Activated T-helper 1 cell treated with anti-CD3 and anti-CD28 coated beads, Interleukin-2, amount 50 U/mL, for 16 hours (primary cell): ENCODE measurements at places on chromosomes 16 and 17.

DNA sequence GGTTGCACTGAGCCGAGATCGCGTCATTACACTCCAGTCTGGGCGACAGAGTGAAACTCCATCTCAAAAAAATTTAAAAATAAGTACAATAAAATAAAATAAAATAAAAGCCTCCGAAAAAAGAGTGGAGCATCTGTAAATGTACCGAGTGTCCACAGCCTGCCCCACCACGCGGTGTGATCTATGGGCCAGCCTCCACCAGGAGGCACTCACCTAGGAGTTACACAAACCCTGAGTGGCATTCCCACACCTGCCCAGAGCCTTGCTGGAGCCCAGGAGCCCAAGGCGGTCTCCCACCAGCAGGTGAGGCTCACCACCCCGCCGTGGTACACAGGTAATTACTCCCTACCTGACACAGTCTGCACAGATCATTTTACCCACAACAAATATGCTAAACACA lies 183.2 kb downstream of the ZNF423 start:
- DNase-seq: no peak

DNA sequence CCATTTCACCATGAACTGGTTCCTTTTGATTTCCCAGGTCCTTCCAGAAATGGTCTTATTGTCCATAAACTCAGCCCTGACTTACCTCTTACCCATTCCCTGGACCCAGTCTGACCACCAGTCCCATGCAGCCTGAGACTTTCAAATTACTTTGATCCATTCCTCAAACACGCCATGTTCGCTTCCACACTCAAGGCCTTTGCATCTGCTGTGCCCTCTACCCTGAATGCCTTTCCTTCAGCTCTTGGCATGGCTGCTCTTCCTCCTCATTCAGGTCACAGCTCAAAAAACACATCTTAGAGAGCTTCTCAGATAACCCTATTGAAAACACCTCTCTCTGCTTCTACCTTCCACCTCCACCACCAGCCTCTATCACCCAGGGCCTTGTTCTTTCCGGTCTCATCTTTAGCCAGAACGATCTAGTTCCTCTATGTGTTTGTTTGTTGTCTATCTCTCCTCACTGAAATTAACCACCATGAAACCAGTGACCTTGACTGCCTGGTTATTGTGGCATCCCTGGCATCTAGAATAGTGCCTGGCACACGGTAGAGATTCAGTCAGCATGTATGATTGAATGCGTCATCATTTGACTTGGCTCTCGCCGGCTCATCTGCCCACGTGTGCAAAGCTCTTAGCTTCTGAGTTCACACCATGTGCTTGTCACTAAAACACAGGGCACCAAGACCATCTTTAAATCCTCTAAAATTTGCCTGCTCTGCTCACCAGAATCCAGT lies 12.8 kb downstream of the CRYM start:
- DNase-seq: no peak

DNA sequence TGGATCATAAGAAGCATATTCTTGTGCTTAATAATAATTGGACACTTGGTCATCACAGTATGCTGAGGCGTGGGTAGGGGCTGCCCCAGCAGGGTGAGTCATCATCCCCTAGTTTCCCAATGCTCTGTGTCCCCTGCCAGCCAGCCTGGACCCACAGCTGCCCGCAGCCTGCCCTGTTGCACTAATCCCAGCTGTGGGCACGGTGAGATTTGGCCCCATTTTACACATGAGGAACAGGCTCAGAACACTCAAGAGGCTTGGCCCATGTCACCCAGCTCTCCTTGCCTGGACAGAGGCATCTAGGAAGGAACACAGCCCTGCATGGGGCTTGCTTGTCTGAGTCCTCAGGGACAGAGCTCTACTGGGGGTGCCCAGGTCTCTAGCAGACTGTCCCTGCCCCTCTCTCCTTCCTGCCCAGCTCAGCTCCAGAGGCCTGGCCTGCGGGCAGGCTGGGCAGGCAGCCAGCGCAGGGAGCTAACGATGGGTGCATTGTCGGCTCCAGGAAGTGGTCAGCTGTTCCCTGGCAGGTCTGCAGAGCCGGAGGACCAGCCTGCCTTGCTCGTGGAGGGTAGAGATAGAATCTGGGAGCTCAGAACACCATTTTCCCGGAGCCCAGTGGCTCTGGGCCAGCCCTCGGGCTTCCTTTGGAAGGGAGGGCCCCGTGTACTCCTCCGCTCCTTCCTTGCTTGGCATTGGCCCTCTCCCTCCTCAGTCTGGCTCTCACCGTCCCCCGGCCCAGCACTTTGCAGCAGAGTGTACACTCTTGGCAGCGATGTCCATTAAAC lies 189.4 kb downstream of the RAB11FIP4 start:
- DNase-seq: no peak

- no peak for DNase-seq
These were observed 335 bp downstream of the TMEM11 start for GRCh38 chr17:21213638-21214014.

DNA sequence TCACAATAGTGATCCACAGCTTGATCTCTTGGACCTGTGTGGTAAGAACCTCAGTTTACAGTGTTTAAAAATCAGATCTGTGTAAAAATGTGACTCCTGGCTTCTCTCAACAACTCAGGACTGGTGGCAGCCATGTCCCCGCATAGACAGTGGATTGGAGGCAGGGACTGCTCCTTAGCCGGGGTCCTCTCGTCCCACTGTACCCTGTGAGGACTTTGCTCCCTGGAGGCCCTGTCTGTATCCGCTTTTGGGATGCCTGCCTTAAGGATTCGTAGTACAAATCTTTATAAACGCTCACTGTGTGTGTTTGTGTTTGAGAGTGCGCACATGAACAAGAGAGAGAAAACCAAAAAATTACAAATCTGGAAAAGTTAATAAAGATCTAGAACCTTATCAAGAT lies 142.5 kb downstream of the SNX29 start:
- no peak for DNase-seq

GRCh38 chr16:83220066-83220465 lies 587.7 kb upstream of the HSBP1 start:
- no peak for DNase-seq

- no peak for DNase-seq
These were observed 12.3 kb upstream of the LGALS3BP start for GRCh38 chr17:78991906-78992532.

DNA sequence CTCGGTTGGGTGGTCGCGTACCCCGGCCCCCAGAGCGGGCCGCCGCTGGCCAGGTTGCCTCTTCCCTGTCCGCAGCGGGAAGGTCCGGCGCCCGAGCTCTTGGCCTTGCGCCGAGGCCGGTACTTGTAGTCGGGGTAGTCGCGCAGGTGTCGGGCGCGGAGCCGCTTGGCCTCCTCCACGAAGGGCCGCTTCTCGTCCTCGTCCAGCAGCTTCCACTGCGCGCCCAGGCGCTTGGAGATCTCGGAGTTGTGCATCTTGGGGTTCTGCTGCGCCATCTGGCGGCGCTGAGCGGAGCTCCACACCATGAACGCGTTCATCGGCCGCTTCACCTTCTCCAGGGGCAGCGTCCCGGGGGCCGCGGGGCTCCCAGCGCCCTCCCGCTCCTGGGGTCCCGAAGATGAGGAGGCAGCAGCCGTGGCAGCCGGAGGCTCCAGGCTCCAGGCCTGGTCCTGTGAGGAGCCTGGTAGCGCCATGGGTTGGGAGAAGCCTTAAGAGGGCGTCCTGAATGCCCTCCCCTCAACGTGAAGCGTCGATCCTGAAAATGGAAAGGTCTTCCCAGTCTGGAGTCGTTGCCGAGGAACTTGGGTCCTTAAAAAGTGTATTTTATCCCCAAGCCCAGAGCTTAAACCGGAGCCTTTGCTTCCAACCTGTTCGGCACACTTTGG lies 558 bp downstream of the SOX15 start:
- no peak for DNase-seq

DNA sequence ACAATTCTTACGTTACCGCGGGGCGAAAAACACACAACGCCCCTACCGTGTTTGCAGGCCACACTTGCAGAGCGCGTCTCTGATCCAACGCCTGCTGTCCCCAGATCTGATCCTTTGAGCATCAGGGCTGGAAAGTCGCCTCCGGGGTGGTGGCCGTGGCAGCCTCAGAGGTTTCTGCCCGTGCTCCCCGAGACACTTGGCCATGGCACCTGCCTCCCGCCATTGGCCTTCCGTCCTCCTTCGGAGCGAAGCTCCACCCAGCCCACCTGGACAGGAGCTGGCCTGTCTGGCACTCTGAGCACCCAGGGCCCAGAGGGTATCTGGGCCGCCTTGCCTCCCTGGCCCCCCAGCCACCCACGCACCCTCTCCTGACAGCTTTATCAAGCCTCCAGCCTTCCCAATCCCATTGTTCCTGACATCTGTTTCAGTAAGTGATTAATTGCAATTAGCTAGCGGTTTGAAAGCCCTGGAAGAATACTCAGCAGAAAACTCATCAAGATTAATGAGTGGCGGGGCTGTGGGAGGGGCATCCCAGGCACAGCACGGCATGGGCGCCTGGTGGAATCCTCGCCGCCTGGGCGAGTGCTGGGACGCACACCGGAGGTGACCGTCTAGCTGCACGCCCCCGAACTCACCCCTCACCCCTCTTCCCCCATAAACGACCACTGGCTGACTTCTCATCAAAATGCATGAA lies 181.5 kb upstream of the GSE1 start:
- no peak for DNase-seq

- DNase-seq: peak; percentile 3
These were observed 591 bp downstream of the PSMD7 start for GRCh38 chr16:74297145-74297665.

- no peak for DNase-seq
These were observed 5.1 kb upstream of the PERCC1 start for GRCh38 chr16:1425616-1426370.

GRCh38 chr17:30524847-30525246 lies 47.6 kb downstream of the GOSR1 start:
- DNase-seq: no peak

- DNase-seq: no peak
These were observed 27.0 kb downstream of the CBFB start for GRCh38 chr16:67055712-67056487.

DNA sequence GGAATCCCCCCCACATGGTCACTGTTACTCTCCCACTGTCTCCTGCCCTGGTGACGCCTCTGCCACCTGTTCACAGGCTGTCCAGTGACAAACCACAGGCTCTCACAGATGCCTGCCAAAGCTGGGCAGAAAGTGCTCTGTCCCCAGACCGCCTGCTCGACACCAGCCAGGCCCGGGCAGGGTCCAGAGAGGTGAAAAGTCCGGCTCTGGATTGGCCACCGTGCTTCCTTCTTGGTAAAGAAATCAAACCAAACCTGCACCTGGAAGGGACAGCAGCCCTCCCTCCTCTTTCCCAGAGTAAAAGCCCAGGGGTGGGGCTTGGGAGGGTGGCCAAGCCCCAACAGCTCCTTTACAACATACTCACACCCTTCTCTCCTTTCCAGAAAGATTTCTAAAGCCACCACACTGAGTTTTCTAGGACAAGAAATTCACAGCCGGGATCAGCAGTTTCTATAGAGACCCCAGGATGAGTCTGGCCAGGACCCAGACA lies 6.2 kb downstream of the PCGF2 start:
- DNase-seq: no peak

- DNase-seq: no peak
These were observed 4.6 kb upstream of the ITGAE start for GRCh38 chr17:3805581-3805980.

DNA sequence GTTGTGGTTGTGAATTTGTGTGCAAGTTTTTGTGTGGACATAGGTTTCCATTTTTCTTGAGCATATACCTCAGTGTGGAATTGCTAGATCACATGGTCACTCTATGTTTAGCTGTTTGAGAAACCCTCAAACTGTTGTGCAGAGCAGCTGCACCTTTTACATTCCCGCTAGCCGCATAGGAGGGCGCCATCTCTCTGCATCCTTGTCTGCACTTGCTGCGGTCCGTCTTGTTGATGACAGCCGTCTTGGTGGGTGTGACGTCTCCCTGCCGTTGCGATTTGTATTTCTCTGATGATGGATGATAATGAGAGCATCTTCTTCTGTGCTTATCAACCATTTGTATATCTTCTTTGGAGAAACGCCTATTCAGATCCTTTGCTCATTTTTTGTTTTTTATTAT lies 25.1 kb upstream of the IL17C start:
- DNase-seq: no peak

GRCh38 chr17:67571478-67571877 lies 146.3 kb upstream of the NOL11 start:
- DNase-seq: no peak

- DNase-seq: no peak
These were observed 11.7 kb upstream of the CACNA1H start for GRCh38 chr16:1141191-1141590.
